ENCODE measurements at places on chromosomes 1 and 21. TPM values are rescaled to one million over a fixed set of nuclear protein-coding genes. Genes with fewer than 3 reads are reported as not detected.

- peaks cover 9% of the 10 kb centered on the region for H3K4me1 ChIP-seq
- no peak overlapping the region for H3K27ac ChIP-seq
Measured at GRCh38 chr21:43605320-43606215, 53.7 kb downstream of the HSF2BP start.

- DNase-seq, result no peak
- no peaks in the 10 kb centered on the region for H3K27me3 ChIP-seq
- H3K4me3 ChIP-seq, result no peak overlapping the region
- no peaks in the 10 kb centered on the region for H3K4me1 ChIP-seq
- no peak overlapping the region for H3K27ac ChIP-seq
- no peaks in the 10 kb centered on the region for H3K36me3 ChIP-seq
Measured at GRCh38 chr1:36963006-36963405, 71.3 kb downstream of the GRIK3 start.

- DNase-seq, result no peak
- H3K27ac ChIP-seq, result no peak overlapping the region
- H3K36me3 ChIP-seq, result peaks cover 7% of the 10 kb centered on the region
- no peak overlapping the region for H3K4me3 ChIP-seq
Measured at GRCh38 chr1:44305962-44306422, 49.1 kb downstream of the ERI3 start.

- peak overlapping the region; percentile 67 for H3K4me3 ChIP-seq
- no peaks in the 10 kb centered on the region for H3K27me3 ChIP-seq
- DNase-seq, result no peak
- H3K36me3 ChIP-seq, result no peaks in the 10 kb centered on the region
Measured at GRCh38 chr1:150322310-150322709, 977 bp downstream of the PRPF3 start.

DNA sequence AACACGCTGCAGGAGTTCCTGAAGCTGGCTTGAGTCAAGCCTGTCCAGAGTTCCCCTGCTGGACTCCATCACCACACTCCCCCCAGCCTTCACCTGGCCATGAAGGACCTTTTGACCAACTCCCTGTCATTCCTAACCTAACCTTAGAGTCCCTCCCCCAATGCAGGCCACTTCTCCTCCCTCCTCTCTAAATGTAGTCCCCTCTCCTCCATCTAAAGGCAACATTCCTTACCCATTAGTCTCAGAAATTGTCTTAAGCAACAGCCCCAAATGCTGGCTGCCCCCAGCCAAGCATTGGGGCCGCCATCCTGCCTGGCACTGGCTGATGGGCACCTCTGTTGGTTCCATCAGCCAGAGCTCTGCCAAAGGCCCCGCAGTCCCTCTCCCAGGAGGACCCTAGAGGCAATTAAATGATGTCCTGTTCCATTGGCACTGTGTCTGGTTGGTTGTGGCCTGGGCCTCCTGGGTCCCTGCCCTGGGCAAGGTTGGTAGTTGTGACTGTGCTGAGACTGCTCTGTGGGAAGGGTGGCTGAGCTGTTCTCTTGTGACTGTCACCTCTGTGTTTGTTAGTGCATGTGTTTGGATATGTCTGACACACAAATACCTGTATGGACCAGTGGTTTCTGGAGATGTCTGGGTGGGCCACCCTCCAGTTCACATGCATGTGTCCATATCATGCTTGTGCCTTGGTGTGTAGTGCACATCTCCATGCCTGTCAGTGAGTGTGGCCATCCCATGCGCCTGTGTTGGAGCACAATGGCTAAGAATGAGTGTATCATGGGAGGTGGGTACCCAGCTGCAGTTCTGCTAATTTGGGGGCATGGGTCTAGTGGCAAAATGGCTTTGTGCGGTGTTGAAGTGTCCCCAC is 1.4 kb downstream of the SH3BGRL3 start:
- DNase-seq, result no peak
- peak overlapping the region; percentile 96 for H3K27ac ChIP-seq
- H3K27me3 ChIP-seq, result no peaks in the 10 kb centered on the region
- H3K4me3 ChIP-seq, result no peak overlapping the region

- H3K4me1 ChIP-seq, result peaks cover 21% of the 10 kb centered on the region
- no peak overlapping the region for H3K4me3 ChIP-seq
- H3K36me3 ChIP-seq, result no peaks in the 10 kb centered on the region
Measured at GRCh38 chr1:98049370-98050135, 128.7 kb upstream of the DPYD start.

GRCh38 chr1:228037401-228038386 is 30.9 kb downstream of the WNT3A start:
- H3K4me1 ChIP-seq, result no peaks in the 10 kb centered on the region
- H3K27ac ChIP-seq, result no peak overlapping the region
- peaks cover 53% of the 10 kb centered on the region for H3K27me3 ChIP-seq
- peak overlapping the region; percentile 13 for H3K4me3 ChIP-seq

DNA sequence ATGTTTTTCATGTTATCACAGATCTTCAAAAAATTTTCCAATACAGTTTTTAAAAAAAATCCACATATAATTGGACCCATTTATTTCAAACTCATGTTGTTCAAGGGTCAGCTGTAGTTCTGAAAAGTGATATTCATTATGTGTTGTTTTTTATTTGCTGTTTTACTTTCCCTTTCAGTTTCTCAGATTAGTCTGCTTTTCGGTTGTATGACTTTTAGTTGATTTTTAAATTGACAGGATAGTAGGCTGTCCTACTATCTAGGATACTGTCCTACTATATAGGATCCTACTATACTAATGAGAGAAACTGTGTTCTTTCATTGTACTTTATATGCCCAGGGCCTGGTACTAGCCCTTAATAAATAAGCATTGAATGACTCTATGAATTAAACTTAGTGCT is 33.6 kb upstream of the GPR52 start:
- H3K4me3 ChIP-seq, result no peak overlapping the region
- H3K4me1 ChIP-seq, result no peaks in the 10 kb centered on the region
- H3K27ac ChIP-seq, result no peak overlapping the region
- H3K27me3 ChIP-seq, result no peaks in the 10 kb centered on the region

DNA sequence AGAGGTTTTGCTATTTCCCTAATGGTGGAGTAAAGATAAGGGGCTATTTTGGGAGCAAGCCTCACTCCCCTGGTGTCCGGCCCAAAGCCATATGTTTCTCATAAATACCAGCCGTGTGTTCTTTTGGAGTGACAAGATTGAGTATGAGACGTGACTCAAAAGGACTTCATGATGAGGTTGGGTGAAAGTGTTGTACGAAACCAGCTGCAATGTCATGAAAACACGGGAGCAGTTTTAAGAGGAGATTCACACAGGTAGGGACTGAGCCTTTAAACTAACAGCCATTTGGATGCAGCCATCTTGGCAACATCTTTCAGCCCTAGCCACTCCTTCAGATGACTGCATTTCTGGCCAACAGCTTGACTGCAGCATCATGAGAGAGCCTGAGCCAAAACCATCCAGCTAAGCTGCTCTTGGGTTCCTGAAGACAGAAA is 532.3 kb upstream of the USP24 start:
- no peak overlapping the region for H3K27ac ChIP-seq
- H3K27me3 ChIP-seq, result no peaks in the 10 kb centered on the region
- no peaks in the 10 kb centered on the region for H3K4me1 ChIP-seq
- no peaks in the 10 kb centered on the region for H3K36me3 ChIP-seq
- no peak for DNase-seq
- H3K4me3 ChIP-seq, result no peak overlapping the region

DNA sequence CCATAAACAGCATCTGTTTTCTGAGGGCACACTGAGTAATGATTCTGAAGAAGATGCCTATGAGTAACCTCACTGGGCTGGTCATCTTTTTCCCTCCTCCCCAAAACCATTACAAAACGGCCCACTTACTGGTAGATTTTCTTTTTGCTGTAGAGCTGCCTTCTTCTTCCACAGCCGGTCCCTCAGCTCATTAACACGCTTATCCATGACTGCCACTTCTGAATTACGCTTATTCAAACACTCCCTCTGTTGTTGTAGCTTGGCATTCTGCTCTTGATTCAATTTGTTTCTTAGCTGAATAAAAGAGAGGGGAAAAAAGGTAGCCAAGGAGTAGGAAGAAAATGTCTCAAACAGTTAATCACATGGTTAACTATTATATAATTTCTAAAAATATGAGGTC is 43.1 kb downstream of the TP53BP2 start:
- H3K27ac ChIP-seq, result no peak overlapping the region
- no peak overlapping the region for H3K4me3 ChIP-seq
- no peaks in the 10 kb centered on the region for H3K4me1 ChIP-seq
- no peaks in the 10 kb centered on the region for H3K27me3 ChIP-seq

DNA sequence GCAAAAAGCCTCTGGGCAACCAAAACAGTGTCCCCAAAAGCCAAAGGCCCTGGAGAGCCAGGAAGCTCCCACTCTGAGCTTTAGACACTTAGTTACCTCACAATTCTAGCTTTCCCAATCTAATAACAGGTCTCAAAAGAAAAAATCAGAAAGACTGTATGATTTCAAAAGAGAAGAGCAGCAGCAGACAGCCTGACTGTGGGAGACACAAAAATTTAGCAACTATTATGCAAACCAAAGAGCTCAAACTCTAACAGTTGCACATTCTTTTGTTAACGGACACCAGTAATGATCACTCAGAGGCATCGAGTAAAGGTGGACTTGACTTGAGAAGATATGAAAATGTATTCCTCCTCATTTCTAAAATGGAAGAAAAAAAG is 160.1 kb downstream of the SLC45A1 start:
- peaks cover 6% of the 10 kb centered on the region for H3K4me1 ChIP-seq
- no peaks in the 10 kb centered on the region for H3K27me3 ChIP-seq
- no peaks in the 10 kb centered on the region for H3K36me3 ChIP-seq
- DNase-seq, result no peak
- peak overlapping the region; percentile 28 for H3K27ac ChIP-seq

DNA sequence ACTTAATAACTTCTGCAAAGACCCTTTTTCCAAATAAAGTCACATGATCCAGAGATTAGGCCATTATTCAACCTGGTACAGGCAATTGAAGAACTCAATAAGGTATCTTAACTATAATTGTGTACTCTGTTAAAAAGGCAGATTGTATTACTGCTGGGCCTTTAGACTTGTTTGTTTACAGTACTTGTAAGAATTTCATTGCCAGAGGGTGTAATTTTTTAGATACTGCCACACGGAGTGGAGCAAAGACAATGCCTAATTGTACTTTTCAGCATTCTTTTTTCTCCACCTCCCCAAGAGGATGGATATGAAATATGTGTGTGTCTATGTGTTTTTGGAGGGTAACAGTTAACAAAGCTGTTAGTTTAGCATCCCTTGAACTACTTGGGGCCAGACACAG is 47.5 kb downstream of the HUNK start:
- H3K36me3 ChIP-seq, result no peaks in the 10 kb centered on the region
- H3K4me3 ChIP-seq, result no peak overlapping the region
- no peaks in the 10 kb centered on the region for H3K27me3 ChIP-seq
- DNase-seq, result no peak

GRCh38 chr1:204478921-204479320 is 15.7 kb downstream of the PIK3C2B start:
- peaks cover 74% of the 10 kb centered on the region for H3K4me1 ChIP-seq
- peak overlapping the region; percentile 67 for H3K27ac ChIP-seq
- H3K36me3 ChIP-seq, result no peaks in the 10 kb centered on the region

DNA sequence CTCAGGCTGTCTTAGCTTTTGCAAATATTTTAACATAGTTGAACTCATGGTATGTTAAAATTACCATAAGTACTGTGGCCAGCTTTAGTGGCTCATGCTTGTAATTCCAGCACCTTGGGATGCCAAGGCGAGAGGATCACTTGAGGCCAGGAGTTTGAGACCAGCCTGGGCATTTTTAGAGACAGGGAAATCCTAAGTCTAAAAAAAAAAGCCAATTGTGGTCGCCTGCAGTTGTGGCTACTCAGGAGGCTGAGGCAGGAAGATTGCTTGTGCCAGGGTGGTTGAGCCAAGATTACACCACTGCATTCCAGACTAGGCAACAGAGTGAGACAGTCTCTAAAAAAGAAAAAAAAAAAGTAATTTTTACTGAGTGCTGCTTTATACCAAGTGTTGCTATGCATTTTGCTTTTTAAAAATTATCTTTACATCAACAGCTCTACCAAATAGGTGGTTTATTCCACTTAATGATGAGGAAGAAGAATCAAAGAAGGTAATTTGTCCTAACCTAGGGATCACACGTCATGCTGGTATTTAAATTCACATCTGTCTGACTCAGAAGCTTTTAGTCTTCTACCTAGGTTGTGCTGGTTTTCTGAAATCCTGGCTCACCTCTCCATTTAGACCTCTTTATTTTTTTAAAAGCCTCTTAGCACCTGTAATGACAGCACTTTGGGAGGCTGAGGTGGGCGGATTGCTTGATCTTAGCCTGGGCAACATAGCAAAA is 16.8 kb downstream of the PPP1R12B start:
- H3K4me3 ChIP-seq, result no peak overlapping the region
- H3K27ac ChIP-seq, result no peak overlapping the region
- no peaks in the 10 kb centered on the region for H3K27me3 ChIP-seq
- H3K36me3 ChIP-seq, result no peaks in the 10 kb centered on the region
- DNase-seq, result no peak
- no peaks in the 10 kb centered on the region for H3K4me1 ChIP-seq

DNA sequence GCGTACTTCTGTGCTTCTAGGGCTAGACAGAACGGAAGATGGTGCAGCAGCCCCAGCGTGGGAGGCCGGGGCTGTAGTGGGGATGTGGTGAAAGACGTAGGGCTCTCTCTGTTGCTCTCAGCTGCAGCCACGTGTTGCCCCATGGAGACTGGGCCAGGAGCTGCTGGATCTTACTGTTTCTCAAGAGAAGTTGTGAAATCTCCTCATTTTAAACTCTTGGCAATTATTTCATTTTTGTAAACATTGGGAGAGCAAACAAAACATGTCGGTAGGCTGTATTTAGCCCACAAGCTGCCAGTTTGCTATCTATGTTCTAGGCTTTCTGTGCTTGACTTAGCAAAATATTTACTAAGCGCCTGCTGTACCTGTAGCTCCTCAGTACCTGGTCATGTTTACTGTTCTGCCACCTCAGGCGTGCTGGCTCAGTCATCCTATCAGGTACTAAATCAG is 15.9 kb upstream of the ELOA start:
- H3K4me1 ChIP-seq, result peaks cover 23% of the 10 kb centered on the region
- H3K36me3 ChIP-seq, result no peaks in the 10 kb centered on the region
- H3K27me3 ChIP-seq, result no peaks in the 10 kb centered on the region
- peak overlapping the region; percentile 56 for H3K27ac ChIP-seq

DNA sequence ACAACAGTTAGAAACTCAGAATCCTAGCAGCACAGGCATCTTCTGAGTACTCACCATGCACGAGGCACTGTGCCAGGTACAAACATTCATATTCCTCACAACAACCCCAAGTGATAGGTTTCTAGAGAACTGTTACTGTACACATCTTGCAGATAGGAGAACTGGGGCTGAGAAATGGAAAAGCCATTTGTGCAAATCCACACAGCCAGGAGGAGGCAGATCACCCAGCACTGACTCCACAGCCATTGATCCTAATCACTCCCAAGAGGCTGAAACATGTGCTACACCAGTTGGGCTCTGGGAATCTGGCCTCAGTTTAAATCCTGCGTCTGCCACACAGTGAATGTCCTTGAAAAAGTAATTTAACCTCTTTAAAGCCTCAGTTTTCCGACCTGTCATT is 151.0 kb downstream of the ST6GALNAC5 start:
- no peaks in the 10 kb centered on the region for H3K27me3 ChIP-seq
- no peak overlapping the region for H3K4me3 ChIP-seq
- no peaks in the 10 kb centered on the region for H3K36me3 ChIP-seq
- no peaks in the 10 kb centered on the region for H3K4me1 ChIP-seq
- no peak for DNase-seq

GRCh38 chr1:184000321-184000720 is 37.2 kb downstream of the COLGALT2 start:
- H3K36me3 ChIP-seq, result no peaks in the 10 kb centered on the region
- DNase-seq, result no peak
- H3K4me1 ChIP-seq, result no peaks in the 10 kb centered on the region
- no peak overlapping the region for H3K27ac ChIP-seq
- no peaks in the 10 kb centered on the region for H3K27me3 ChIP-seq
- H3K4me3 ChIP-seq, result no peak overlapping the region

The SYDE2 gene
- total RNA-seq, result 14.5 TPM

The TENT5C gene
- total RNA-seq, result 3.4 TPM

The SLFNL1 gene
- total RNA-seq, result 0.55 TPM

The CCDC24 gene
- total RNA-seq, result 22.0 TPM

The IPO13 gene
- total RNA-seq, result 26.2 TPM

The S100A9 gene
- total RNA-seq, result 99.0 TPM

The VANGL2 gene
- total RNA-seq, result 3.0 TPM

The OLIG2 gene
- not detected for total RNA-seq

Measured in transverse colon (tissue), 4 donors.